ENCODE measurements at places on chromosomes 7 and 10.

- DNase-seq: peak; percentile 0
These were observed 26.9 kb upstream of the HHEX start for GRCh38 chr10:92662848-92663247.

GRCh38 chr10:93573924-93574323 lies 7.5 kb downstream of the FFAR4 start:
- no peak for DNase-seq

DNA sequence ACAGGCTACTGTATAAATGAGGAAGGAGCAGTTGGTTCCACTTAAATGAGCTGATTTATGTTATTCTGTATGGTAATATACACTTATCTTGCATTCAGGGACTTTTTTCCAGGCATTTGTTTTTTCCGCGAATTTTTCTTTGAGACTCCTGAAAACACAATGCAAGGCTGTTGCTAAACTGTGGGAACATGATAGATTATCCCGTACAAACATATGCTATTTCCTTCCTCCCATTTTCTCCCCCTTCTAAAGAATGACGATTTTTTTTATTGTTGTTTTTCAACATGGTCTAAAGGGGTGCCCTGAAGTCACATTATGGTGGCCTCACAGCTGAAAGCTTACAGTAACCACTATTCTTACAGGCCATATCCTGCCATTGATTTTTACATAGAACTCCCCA lies 523.9 kb upstream of the NRP1 start:
- DNase-seq: no peak

DNA sequence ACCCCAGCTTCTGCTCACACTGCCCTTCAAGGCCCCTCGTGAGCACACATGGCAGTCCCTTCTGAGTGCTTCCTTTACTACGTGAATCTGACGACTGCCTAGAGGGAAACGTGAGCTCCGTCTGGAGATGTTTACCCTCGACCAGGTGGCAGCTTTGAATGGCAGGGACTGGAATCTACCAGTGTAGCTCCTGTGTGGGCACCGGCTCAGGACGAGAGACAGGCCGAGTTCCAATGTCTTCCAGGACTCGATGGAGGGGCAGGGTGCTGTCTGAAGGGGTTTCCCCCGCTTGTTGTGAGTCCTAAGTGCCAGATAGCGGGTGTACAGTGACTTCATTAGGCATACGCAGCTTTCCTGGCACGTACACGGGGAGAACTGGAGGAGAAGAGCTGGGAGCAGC lies 229.9 kb downstream of the ADARB2 start:
- no peak for DNase-seq

- no peak for DNase-seq
These were observed 55.1 kb downstream of the CUBN start for GRCh38 chr10:17074541-17074847.

DNA sequence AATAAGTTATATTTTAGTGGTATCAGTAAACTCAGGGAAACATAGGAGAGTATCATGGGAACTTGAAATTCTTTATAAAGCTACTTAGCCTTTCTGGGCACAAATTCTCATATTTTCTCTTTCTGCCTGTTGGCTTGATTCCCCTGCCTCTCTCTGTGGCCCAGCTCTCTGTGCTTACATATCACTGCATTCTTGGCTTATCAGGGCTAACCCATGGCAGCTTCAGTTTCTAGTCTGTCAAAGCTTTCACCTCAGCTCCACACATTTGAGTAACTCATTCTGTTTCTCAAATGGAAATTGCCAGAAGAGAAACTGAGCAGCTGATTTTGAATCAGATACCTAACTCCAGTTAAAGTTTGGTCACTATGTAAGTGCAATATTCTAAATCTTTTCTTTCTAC lies 713.1 kb downstream of the DNAJB9 start:
- DNase-seq: no peak

- no peak for DNase-seq
These were observed 51.6 kb upstream of the CREB5 start for GRCh38 chr7:28360739-28361138.

DNA sequence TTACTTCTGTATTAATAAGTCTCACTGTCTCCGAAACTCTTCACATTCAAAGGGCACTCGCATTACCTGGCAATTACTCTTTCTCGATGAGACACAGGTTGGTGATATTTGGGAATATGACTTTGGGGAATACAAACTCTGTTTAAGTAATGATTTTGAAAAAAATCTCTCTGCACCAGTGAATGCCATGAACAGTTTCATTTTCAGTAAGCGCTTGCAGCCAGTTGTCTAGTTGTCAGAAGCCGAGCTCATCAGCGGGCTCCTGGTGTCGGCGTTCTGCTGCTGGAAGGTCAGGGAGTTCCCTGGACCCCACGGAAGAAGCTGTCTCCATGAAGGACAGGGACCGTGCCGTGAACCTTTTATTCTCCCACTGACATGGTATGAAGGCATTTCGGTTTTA lies 57.7 kb downstream of the PTPRE start:
- no peak for DNase-seq

GRCh38 chr10:106908225-106908624 lies 256.3 kb downstream of the SORCS1 start:
- no peak for DNase-seq
